ENCODE measurements at places on chromosomes 6 and 20.

- no peak for DNase-seq
Observed at GRCh38 chr6:25178336-25179035, 100.7 kb upstream of the CARMIL1 start.

- no peak for DNase-seq
Observed at GRCh38 chr6:36731622-36732310, 34.1 kb downstream of the RAB44 start.

- no peak for DNase-seq
Observed at GRCh38 chr6:22451962-22452361, 117.4 kb upstream of the HDGFL1 start.

DNA sequence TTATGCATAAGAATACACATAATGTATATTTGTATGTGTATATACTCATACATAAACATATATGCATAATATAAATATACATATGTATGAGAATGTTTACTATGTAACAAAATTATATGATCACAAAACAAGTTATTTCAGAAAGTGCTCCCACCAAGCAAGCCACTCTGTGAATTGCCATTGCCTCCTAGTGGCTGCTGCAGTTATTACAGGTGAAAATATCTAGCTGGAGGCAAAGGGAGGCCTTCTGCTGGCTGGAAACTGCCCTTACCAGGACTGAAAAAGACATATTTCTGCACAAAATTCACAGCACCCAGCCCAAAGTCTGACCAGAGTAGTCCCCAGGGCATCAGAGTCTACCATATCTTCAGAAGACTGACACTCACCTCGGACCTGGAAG lies 14.4 kb upstream of the ADAM33 start:
- no peak for DNase-seq

DNA sequence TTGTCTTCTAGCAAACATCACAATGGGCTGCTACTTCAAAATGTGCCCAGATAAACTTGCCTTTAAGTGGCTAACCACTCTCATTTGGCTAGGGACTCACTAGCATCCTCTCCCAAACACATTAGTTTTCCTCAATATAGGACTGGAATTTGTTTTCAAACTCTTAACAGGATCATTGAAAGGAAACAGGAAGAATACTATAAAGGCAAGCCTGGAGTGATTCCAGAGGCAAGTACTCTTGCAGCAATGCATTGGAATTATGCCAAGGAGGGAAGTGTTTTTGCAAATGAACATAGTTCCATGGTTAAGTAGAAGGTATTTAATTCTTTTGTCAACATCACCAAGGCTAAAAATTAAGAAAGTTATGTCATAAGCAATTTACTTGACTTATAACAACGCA lies 12.2 kb downstream of the EPHA7 start:
- no peak for DNase-seq

Measured in tibial artery (tissue), 4 donors.